Activated naive CD4-positive, alpha-beta T cell treated with anti-CD3 and anti-CD28 coated beads, Interleukin-2, amount 10 ng/mL, durations not matched to agents 7 days and 5 days (primary cell): ENCODE measurements at places on chromosomes 5 and 9.

GRCh38 chr9:135982499-135983207, 21.5 kb upstream of the UBAC1 start:
- no peak for DNase-seq

GRCh38 chr9:107671588-107671987, 182.0 kb upstream of the KLF4 start:
- DNase-seq: no peak

DNA sequence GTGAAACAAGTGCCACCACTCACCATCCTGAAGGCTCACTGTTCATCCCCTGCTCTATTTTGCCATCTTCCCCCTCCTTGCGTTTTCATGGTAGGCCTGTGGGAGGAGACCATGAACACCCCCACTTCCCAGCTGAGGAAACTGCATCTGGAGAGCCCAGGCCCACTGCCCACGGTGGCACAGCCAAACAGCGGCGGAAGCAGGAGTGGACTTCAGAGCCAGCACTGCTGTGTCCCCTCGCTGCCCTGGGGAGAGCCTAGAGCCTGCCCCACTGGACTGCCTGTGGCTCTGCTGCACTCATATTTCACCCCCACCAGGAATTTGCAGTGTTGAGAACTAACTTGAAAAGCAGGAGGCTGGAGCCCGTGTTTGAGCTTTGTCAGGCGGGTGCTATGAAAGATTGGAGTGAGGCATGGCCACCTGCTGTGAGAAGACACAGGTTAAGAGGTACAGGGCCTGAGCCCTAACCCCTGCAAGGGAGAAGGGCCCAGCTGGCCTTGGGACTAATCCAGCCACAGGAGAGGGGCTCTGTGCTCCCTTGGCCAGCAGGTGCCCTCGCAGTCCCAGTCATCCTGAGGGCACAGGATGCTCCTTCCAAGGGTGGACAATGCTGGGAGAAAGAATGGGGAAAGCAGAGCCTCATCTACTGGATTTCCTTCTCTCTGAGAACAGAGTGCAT, 79.0 kb downstream of the MACROH2A1 start:
- peak; percentile 16 for DNase-seq

DNA sequence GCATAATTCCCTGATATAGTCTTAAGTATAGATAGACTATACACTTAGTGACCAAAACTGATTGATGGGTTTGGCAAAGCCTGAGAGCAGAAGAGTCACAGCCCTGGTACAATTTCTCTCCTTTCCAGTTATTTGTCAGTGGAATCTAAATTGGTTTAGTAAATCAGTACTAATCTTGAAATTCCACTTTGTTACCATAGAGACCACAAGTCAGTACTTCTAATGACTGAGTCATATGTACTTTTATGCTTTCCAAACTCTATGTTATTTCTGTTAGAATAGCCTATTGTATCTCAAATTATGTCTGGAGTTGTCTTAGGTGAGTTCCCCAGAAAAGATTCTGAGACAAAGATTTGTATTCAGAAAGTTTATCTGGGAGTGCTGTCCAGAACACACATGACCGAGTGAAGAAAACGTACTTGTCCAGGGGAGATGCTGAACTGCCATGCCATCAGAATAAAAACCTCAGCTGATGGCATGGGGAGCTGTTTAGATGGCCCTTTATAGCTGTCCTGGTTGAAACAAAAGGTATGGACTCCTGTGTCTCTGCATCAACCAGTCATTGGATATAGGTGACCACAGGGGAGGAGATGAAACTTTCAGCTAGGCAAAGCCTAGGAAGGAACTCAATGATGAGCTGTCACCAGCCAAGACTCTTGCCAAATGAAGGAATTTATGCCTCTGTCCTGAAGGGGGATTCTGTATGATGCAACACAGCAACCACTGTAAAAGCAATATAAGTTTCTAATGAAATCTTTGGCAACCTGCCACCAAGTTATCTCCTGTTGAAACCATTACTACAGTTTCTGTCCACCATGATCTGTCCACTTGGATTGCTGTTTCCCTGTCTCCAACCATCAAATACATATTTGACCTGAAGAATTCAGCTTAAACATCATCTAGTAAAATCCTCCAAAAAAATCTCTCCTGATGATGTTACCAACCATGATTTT, 18.0 kb upstream of the SMC2 start:
- no peak for DNase-seq

DNA sequence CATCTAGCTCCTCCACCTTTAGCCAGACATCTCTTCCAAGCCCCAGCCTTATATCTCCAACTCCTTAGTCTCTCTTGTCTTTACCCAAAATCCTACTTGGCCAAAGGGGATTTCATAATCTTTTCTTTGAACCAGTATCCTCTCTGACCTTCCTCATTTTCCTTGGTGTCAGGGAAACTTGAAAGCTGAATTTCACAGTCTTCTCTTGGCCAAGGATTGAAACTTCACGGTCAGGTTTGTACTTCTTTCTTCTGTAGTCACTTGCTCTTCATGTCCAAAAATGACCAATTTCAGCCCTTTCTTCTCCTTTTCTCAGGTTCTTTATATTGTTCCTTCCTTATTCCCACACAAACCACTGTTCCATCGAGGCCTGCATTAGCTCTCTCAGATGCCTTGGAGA, 473.7 kb upstream of the KLF4 start:
- no peak for DNase-seq

- no peak for DNase-seq
These were observed 94.1 kb downstream of the SNCAIP start for GRCh38 chr5:122406181-122406580.

DNA sequence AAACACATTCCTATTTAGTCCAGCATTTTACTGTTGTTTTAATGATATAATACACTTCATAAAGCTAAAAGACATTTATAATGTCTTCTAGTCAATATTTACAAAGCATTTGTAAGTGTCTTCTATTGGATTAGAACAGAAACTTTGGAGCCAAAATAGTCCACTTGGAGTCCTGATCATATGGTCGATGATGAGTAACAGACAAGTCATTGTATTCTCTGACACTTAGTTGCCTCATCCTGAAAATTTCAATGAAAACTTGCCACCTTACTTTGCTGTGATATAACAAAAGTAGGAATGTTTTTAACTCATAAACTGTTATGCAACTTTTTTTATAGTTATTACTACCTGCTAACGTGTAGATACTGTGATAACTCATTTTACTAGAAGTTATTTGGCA, 132.5 kb downstream of the GABRB2 start:
- DNase-seq: no peak

GRCh38 chr5:164153469-164154172, 648.2 kb downstream of the MAT2B start:
- no peak for DNase-seq

DNA sequence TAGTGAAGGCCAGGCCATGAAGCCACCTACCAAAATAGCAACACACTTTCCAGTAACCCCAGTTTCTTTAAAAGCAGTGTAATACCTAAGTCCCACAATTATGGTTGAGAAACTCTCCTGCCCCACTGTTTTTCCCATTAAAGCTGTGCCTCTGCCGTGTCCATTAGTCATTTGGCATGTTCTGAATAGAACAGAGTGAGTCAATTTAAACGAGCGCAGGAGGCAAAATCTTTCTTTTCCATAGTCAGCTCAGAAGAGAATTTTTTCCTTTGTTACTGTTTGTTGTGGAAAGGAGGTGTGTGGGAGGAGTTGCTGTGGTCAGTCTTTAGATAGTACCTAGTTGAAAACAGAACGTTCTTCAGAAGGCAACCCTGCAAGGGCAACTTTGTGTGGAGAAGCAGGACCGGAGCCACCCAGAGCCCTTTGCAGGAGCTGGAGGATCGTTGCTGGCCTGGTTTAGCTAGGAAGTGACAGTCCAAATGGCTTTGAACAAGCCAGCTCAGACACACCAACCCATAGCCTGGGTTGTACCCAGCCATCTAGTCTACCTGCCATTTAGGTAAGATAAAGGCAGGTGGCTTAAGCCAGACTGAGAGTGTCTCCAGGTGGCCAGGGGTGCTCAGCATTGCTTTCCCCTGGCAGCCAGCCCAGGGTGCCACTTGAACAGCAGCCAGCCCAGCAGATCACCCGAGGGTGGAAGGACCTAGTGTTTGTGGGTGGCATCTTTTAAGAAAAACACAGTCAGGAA, 30.4 kb downstream of the GADD45G start:
- no peak for DNase-seq
